ENCODE measurements at places on chromosomes 12 and 14. TPM values are rescaled to one million over a fixed set of nuclear protein-coding genes. Genes with fewer than 3 reads are reported as not detected.

The DLGAP5 gene
- 24.5 TPM for total RNA-seq

The AKAP6 gene
- 7.3 TPM for total RNA-seq

DNA sequence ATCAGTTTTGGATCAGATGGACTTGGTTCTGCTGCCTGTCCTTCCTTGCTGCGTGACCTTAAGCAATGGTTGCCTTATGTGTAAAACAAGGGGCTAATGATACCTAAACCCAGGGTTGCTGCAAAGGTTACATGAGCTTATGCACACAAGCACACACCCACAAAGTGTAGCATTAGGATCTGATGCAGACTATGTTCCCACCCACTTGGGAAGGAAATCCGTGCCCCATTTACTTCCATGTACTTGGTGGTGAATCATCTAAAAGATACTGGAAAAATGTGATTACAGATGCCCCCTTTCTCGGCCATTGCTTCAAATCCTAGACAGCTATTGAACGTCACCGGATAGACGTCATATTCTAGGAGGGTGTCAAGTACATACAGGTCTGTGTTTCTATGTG is 87.1 kb downstream of the PRKCH start:
- H3K4me3 ChIP-seq, result no peak overlapping the region
- peaks cover 13% of the 10 kb centered on the region for H3K4me1 ChIP-seq
- H3K27me3 ChIP-seq, result no peaks in the 10 kb centered on the region

GRCh38 chr14:80762641-80763228 is 178.8 kb downstream of the CEP128 start:
- no peak overlapping the region for H3K4me3 ChIP-seq
- no peak for DNase-seq
- no peaks in the 10 kb centered on the region for H3K27me3 ChIP-seq
- H3K27ac ChIP-seq, result no peak overlapping the region
- no peaks in the 10 kb centered on the region for H3K36me3 ChIP-seq

DNA sequence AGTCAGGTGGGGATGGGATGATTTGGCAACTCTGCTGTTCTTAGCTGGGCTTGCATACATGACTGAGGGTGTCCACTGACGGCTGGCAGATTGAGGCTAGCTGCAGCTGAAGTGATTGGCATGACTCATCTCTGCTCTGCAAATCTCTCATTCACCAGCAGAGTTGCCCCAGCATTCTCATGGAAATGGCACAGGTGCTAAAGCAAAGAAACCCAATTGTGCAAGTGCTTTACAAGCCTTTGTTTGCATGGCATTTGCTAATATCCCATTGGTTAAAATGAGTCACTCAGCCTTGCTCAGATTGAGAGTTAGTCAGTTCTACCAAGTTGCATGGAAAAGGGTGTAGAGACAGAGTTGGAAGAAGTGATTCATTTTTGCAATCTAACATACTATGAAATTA is 389.7 kb upstream of the FAR2 start:
- DNase-seq, result no peak
- no peak overlapping the region for H3K27ac ChIP-seq
- H3K36me3 ChIP-seq, result peaks cover 6% of the 10 kb centered on the region
- H3K27me3 ChIP-seq, result no peaks in the 10 kb centered on the region
- H3K4me1 ChIP-seq, result no peaks in the 10 kb centered on the region
- H3K4me3 ChIP-seq, result no peak overlapping the region

The IFNG-AS1 gene
- total RNA-seq, result not detected

DNA sequence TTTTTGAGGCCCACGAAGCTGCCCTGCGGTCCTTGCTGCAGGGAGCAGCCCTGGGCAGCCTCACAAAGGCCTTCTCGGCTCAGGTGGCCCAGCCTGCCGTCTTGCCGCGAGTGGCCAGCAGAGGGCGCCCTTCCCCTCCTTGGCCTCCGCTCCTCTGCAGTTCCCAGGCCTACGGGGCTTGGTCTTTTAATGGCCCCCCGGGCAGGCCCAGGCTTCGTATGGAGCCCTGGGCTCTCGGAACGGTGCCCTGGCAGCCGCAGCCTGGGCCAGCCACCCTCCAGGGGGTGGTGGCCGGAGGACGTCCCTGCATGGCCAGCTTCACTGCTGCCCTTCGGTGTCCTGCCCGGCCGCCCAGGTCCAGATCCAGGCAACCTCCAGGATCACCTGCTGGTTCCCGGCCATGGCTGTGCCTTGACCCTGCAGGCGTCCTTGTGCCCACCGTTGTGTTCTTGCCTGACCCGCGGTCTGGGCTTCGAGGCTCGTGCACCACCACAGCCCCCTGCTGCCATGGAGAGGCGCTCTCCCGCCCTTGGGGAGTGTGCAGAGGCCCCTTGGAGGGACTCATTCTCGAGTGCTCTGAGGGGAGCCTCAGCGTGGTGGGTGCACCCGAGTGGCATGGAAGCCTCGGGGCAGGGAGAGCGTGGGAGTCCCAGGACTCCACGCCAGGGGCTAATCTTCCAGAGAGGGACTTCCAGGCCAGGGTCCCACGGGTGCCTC is 9.4 kb downstream of the ASPG start:
- H3K27me3 ChIP-seq, result peaks cover 16% of the 10 kb centered on the region
- peak; percentile 73 for DNase-seq
- H3K4me1 ChIP-seq, result peaks cover 6% of the 10 kb centered on the region
- no peak overlapping the region for H3K4me3 ChIP-seq
- no peaks in the 10 kb centered on the region for H3K36me3 ChIP-seq
